ENCODE measurements at places on chromosomes 12 and 14.

DNA sequence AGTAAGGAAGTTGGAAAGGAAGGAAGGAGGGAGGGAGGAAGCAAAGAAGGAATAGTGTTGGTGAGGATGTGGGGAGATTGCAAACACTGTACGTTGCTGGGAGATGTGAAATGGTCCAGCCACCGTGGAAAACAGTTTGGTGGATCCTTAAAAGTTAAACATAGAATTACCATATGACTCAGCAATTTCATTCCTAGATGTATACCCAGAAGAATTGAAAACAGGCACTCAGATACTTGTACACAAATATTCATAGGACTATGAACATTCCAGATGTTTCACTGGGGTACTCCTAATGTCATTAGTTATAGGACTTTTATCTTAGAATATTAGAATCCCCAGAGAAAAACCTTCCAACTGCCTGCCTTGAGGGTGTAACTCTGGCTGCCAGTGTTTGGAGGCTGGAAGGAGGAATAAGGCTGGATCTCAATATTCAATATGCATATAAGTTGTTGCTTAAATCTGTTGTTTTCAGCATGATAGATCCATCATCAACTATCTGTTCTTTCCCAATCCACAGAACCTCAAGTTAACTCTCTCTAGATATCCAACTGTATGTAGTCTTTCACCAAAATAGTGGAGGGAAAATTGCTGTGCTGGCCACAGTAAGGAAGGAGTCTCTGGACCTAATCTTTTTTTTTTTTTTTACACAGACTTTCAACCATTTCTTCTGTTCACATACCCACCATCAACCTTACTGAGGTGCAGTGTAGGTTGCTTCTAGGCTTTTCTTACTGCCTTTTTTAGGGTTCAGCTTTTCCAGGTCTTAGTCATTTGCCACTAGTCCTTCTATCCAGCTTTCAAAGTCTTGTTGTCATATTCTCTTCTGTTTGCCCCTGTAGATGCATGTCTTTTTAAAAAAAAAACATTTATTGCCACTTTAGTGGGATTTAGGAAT lies 94.5 kb downstream of the DNAI7 start:
- DNase-seq: no peak

- no peak for DNase-seq
These were observed 8.1 kb downstream of the LETMD1 start for GRCh38 chr12:51056242-51056641.

DNA sequence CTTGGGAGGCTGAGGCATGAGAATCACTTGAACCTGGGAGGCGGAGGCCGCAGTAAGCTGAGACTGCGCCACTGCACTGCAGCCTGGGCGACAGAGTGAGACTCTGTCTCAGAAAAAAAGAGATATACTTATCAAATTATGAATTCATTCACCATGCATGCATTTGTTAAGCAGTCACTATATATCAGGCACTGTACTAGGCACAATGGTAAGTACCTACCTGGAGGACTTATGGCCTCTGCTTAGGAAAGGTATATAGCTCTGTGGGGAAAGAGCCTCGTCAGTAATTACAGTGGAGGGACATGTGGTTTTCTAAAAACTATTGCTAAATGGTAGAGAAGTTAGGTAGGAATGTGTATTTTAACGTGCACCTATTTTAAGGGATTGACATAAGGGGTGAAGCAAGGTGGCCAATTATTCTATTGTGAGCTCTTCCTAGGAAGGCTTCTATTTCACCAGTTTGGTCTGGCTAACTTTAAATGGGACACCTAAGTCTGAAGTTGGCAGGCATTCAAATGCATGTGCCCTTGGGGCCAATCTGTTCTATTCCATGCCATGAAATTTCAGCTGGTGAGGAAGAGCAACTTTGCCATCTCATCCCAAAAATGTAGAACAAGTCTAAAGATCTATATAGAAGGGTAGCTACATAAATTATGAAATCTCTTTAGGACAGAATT lies 15.0 kb downstream of the TCP11L2 start:
- no peak for DNase-seq

GRCh38 chr12:22653075-22653474 lies 28.1 kb downstream of the ETNK1 start:
- no peak for DNase-seq

DNA sequence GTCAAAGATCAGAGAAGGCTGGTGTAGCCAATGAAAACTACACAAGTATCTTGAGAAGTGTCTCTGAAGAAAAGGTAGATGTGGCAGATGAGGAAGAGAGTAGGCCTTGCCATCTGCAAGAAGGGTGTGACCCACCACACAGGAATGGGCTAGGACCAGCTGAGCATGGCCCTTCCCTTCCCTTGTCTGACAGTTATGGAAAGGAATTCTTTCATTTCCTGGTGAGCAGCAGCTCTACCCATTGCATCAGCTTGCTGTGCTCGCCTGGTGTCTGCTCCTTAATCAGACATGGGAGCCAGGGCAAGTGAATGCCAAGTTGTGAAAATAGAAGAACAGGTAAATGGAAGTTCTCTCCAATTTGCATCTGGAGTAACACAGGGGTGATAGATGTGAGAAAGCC lies 145.2 kb upstream of the KRR1 start:
- DNase-seq: no peak

- DNase-seq: no peak
These were observed 164.3 kb downstream of the GRIP1 start for GRCh38 chr12:66514581-66514980.

- no peak for DNase-seq
These were observed 12.5 kb downstream of the C1R start for GRCh38 chr12:7079826-7080125.

Measured in activated CD4-positive, alpha-beta T cell treated with anti-CD3 and anti-CD28 coated beads, Interleukin-2, amount 10 ng/mL, durations not matched to agents 7 days and 5 days (primary cell).